ENCODE measurements at places on chromosomes 1 and 21.

DNA sequence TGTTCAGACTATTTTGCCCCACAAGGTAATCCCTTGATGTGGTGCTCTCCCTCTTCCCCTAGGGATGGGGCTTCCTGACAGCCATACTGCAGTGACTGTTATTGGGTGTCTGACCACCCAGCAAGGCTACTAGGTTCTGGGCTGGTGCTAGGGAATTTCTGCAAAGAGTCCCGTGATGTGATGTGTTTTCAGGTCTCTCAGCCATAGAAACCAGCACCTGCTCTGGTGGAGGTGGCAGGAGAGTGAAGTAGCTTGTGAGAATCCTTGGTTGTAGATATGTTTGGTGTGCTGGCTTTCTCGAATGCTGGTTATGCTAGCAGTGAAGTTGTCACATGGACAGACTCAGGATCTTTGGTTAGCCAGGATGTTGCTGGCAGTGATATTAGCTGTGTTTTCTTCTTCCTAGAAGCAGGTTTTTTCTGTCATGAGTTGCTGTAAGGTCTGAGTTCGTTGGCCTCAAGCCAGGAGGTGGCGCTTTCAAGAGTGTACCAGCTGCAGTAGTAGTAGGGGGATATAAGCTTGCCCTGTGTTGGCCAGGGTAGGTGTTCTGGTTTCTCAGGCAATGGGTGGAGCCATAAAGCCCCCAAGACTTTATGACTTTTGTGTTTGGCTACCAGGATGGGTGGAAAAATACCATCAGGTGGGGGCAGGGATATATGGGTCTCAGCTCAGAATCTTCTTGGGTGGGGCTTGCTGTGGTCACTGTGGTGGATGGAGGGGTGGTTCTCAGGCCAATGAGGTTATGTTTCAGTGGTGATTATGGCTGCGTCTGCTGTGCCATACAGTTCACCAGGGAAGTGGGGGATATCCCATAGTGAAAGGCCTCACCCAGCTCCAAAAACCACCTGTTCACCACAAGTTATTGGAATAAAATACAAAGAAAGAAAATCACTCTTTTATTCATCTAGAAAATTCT is 1112.3 kb downstream of the KCNT2 start:
- DNase-seq: no peak

DNA sequence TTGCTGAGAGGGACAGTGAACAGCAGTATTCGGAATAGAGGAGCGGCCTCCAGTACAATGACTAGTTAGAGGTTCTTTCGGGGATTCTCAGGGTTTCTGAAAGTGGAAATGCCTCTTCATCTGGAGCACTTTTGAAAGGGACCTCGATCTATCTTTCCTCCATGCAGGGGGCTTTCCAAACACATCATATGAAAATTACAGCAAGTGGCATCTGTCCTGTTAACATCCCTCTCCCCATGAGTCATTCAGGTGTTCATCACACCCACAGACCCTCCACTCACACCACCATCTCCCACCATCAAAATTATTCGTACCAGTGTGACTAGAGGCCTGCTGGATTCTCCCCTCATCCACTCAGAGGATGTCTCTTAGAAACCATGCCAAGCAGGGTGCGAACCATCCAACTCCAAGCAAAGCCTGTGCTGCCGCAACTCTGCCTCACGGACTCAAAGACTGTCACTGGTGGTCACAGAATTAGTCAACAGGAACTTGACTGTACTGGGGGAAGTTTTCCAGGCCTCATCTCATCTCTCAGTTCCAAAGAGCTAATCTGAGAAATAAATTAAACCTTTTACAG is 211.1 kb downstream of the MRPL39 start:
- DNase-seq: no peak

- DNase-seq: no peak
Observed at GRCh38 chr21:46215436-46216131, 13.0 kb downstream of the LSS start.

DNA sequence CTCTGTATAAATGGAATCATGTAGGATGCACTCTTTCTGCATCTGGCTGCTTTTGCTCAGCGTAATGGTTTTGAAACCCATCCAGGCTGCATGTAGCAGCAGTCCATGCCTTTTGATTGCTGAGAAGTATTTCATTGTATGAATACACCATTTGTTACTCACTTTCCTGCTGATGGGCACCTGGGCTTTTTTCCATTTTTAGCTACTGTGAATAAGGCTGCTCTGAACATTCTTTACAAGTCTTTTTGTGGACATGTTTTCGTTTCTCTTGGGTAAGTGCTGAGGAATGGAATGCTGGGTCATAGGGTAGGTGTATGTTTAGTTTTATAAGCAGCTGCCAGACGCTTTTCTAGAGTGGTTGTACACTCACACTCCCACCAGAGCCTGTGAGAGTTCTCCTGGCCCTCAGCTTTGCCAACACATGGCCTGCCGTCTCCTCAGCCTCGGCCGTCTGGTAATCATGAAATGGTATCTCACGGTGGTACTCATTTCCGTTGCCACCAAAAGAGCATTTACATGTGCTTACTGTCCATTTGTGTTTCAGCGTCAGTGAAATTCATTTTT is 22.7 kb downstream of the SLX9 start:
- peak; percentile 66 for DNase-seq

Measured in AG08395 (cell line).